ENCODE measurements at places on chromosomes 2 and 18. TPM values are rescaled to one million over a fixed set of nuclear protein-coding genes. Genes with fewer than 3 reads are reported as not detected.

- no peak for DNase-seq
These were observed 33.3 kb downstream of the NTSR2 start for GRCh38 chr2:11636593-11637295.

DNA sequence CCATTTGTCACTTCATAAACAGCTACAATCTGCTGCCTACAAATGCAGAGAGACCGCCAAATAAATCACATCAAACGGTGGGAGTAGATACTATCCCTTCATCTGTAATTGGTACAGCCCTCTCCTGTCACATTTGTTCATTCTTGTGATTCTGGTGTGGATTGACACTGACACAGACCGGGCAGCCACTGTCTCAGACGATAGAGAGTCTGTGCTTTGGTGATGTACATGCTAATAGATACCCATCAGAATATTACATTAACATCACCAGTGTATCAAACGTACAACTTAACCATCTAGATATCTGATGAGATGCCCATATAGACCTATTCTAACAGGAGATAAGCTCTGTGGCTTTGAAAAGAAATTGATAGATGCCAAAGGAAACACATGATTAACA lies 419.7 kb upstream of the ZEB2 start:
- no peak for DNase-seq

DNA sequence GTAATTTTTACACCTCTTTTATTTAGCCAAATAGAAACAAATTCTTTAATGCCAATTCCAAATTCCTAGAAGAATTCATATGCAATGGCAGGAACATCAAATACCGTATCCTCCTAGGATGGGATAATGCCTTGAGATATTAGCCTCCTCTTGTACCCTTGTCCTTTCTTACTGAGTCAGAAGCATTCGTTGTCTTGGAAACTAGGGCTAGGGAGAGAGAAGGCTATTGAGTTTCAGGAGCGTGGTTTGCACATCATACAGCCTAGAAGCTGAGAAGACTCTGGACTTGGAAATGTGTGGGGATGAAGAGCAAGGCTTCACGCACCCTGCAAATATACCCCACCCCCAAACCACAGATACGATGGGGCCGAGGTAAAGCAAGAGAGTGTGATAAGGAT lies 300.7 kb downstream of the SP3 start:
- DNase-seq, result no peak

C2orf66 gene
- 0.38 TPM for total RNA-seq

DNA sequence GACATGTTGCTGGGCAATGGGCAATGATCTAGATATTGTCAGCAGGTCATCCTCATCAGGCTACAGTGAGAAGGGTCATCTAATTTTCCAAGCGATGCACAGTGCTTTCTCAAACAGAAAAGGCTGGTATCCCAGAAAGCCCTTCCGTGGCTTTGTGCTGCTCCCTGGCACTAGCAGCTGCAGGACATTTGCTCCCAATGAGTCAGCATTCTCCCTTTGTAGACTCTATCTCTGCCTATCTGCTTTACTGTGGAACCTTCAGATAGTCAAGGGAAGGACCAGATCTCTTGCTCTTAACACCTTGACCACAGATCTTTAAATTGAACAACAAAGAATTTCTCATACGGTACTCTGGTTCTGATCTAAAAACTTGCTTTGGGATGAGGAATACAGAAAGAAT lies 101.4 kb downstream of the CDH2 start:
- DNase-seq, result no peak
